ENCODE measurements at places on chromosomes 13 and 19.

DNA sequence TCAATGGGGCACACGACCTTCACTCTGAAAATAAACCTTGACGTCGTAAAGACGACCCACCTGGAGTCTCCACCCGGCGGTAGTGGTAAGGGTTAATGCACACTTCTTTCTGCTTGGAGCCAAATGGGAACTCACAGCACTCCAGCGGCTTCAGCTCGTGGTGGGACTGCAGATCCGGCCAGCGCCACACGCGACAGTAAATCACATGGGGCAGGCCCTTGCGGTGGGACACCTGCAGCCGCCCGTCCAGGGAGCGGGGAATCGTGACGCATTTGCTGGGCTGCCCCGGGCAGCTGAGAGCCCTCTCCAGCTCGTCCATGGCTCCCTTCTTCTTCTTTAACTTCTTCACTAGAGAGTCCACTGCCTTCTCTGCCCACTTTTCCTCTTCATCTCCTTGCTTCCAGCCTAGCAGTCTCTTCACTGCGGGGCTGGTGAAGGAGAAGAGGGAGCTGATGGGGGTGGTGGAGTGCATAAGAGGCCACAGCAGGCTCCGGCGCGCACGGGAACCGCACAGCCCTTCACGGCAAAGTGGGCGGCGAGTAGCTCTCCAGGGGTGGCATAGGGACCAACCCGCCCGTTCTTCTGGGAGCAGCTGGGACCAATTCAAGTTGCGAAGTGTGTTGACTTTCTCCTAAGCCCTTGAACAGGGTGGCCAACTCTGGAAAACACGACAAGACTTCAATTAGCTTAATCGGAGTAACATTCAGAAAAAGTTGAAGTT is 40.7 kb downstream of the SMAD9 start:
- DNase-seq = no peak

GRCh38 chr13:67353941-67354340 is 123.8 kb upstream of the PCDH9 start:
- DNase-seq = no peak

DNA sequence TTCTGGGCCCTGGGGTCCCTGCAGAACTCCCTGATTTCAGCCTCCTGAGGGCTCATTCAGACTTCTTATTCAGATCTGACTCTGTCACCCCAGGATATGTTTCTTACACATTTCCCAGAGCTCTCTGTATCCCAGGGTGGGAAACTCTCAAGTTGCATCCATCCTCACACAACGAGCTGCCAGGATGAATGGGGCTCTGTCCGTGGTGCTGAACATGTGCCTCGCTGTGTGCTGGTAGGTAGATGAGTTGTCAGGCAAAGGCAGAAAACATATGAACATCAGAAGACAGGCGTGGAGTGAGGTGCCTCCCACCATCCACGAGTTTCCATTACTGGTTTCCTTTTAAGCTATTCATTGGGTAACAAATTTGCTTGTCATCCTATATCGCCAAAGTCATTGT is 11.4 kb upstream of the IGFL1 start:
- peak; percentile 8 for DNase-seq

- DNase-seq = no peak
Measured at GRCh38 chr13:33606692-33607091, 211.3 kb upstream of the RFC3 start.

DNA sequence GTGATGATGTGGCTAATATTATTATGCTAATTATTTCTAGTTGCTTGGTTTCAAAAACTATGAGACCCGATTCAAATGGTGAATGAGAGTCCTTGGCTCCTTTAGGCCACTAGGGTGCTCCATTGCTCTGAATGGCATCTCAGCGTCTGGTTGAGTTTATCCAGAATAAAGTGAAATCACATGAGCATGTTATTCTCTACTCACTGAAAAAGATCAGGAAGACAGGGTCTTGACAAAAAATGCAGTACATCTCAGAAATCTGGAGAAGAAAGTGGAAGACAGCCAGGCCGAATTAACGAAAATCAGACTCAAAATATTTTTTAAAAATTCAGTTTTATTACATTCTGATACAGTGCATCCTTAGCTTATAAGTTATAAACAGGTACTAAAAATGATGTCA is 516.2 kb downstream of the MYO16 start:
- no peak for DNase-seq
